ENCODE measurements at places on chromosomes 6 and 20.

GRCh38 chr20:31560746-31561598 is 44.1 kb upstream of the ID1 start:
- no peak for DNase-seq

DNA sequence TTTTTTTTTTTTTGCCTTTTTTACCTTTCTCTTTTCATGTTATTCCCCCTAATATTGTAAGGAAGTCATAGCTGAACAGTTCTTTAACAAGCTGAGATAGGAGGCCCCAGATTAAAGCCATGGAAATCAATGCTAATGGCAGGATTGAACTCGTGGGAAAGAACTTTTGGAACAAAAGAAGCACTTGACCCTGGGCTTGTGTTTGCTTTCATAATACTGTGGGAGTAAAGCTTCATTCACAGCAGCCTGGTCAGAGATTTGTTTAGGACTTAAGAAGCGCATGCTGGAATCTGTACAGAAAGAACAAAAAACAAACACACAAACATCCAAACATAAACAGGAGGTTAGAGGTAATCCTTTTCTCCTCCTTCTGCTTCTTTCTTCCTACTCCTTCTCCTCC is 5.1 kb downstream of the HEY2 start:
- DNase-seq: no peak

DNA sequence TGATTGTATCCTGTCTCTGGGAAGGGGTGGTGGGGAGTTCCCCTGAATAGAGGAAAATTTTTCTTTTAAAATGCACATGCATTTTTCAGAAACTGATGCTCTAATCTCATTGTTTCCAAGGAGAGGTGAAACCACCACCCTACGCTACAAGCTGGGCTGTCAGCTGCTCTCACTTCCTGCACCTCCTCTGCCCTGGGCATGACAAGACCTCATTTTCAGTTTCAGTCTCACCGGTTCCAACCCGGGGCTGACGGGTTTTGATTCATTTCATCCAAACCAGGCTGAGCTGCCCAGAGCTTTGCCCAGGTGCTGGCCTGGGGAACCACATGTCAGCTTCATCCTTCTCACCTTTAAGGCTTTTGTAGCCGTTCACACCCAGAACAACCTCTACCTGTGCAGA is 99.7 kb downstream of the EYA2 start:
- DNase-seq: no peak

DNA sequence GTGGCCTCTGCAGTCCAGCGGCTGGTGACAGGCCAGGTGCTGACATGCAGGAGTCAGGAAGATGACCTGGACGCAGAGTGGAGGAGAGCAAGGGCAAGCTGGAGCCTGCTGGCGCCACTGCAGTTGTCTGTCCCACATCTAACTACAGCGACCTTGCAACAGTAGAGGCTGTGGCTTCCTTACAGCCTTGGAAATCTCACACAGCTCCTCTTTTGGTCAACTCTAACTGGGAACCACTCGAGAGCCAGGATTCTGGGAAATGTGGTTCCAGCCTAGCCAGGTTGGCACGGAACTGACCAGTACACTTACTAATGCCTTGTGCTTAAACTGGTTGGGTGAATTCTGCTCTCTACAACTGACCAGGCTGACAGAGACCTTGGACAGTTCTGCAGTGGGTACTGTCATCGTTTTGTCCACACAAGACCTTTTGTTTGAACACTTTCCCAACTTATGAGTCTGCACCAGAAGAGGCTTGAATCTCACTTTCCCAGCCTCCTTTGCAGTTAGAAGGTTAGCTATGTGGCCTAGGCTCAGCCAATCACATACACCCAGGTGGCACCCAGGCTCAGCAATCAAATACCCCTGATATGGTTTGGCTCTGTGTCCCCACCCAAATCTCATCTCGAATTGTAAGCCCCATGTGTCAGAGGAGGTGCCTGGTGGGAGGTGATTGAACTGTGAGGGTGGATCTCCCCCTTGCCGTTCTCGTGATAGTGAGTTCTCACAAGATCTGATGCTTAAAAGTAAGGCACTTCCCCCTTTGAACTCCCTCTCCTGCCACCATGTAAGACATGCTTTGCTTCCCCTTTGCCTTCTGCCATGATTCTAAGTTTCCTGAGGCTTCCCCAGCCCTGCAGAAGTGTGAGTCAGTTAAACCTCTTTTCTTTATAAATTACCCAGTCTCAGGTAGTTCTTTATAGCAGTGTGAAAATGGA is 153.5 kb downstream of the ZMYND8 start:
- no peak for DNase-seq

GRCh38 chr6:19538096-19538495 is 299.1 kb upstream of the ID4 start:
- no peak for DNase-seq

GRCh38 chr6:167995302-167995701 is 2.2 kb upstream of the KIF25 start:
- DNase-seq: no peak

GRCh38 chr20:50498071-50498776 is 12.0 kb upstream of the PTPN1 start:
- no peak for DNase-seq

DNA sequence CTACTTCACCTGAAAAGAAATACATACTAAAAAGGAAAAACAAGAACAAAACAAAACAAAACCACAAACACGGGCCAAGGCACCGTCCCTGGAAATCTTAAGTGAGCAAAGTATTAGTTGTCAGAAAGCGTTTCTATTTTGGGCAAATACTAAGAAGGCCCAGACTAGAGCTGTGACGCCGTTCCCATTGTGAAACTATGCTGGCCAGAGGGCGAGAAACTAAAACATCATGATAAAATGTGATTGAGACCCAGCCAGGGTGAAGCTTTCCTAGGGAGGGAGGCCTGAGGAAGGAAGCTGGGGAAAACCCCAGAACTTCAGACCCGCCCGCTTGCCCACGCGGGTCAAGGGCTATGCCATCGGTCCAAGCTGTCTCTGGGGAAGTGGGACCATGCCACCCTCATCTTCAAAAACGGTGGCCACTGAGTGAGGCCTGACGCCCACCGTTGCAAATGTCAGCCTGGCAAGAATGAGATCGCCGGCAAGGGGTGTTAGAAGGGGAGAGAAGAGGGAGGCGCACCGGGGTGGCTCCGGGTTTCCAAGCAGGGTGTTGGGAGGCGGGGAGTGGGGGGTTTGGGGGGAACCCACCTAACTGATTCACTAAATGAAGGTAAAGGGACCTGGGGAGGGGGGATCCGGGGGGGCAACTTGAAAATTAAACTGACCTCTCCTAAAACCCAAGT is 1950.9 kb upstream of the DEFB115 start:
- peak; percentile 55 for DNase-seq

- DNase-seq: no peak
These were observed 157.2 kb downstream of the SOD2 start for GRCh38 chr6:159535656-159536350.

DNA sequence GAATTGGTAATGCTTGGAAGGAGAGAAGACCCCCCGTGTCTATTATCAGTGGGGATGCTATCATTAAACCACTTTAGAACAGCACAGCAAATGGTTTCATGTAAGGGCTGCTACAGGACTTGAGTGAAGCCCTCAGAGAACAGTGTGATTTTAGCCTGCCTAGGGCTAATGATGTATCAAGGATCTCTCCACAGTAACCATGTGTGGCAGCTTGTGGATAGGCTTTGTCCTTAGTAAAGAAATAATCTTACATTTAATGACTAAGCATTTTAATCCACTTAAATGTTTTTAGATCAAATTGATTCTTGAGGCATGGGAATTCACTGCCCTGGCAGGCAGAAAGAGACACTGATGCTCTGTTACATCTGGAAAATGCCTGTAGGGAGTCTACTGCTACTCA is 495.1 kb downstream of the NKAIN2 start:
- no peak for DNase-seq

- DNase-seq: no peak
These were observed 51.1 kb downstream of the ARID1B start for GRCh38 chr6:156828280-156828703.

DNA sequence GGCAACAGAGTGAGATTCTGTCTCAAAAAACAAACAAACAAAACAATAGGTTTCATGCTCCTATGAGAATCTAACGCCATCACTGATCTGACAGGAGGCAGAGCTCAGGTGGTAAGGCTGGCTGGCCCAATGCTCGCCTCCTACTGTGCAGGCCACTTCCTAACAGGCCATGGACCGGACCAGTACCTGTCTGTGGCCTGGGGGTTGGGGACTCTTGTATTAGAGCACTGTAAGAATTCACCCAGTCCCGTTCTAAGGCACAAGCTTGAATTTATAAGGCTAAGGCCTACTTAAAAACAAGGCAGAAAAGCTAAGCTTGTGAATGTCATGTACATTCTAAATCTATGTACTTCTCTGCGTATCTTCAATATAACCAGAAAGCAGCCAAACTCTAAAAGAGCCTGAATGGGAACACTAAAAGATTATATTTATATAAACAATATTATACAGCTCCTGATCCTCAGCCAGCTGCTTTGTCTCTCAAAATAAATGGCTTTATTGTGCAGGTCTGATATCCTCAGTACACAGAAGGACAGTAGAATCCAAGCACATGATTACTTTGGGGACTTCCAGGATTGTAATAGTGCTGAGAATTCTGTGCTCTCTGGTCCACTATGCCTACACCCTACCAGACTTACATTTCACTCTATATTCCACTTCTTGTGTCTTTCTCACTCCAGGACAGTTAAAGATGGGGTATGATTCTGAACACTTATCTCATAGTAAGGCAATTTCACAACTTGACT is 64.5 kb upstream of the DST start:
- DNase-seq: no peak
